CD8-positive, alpha-beta memory T cell (primary cell): ENCODE measurements at places on chromosomes 1 and 21. TPM values are rescaled to one million over a fixed set of nuclear protein-coding genes. Genes with fewer than 3 reads are reported as not detected.

The OLFML2B gene
- 0.22 TPM for total RNA-seq

The CD1E gene
- total RNA-seq = not detected

The ZNF670 gene
- 3.1 TPM for total RNA-seq

The CLCA1 gene
- total RNA-seq = not detected

The POGZ gene
- 60.1 TPM for total RNA-seq

The NGF gene
- not detected for total RNA-seq

The SH2D1B gene
- not detected for total RNA-seq

The HS2ST1 gene
- total RNA-seq = 20.2 TPM

The PRAMEF13 gene
- not detected for total RNA-seq

The APCS gene
- not detected for total RNA-seq

The NECTIN4 gene
- total RNA-seq = 0.09 TPM

The SHISA4 gene
- 0.88 TPM for total RNA-seq

The PM20D1 gene
- 0.31 TPM for total RNA-seq

The RAVER2 gene
- 6.8 TPM for total RNA-seq

The CRYAA gene
- total RNA-seq = not detected

The KIRREL1 gene
- total RNA-seq = not detected

The LAMC2 gene
- total RNA-seq = not detected

The FAM131C gene
- total RNA-seq = 0.62 TPM

The MIS18A gene
- total RNA-seq = 27.6 TPM
